ENCODE measurements at places on chromosomes 5 and 9.
A peak's percentile ranks its signal among the peaks of the same experiment; 100 is the strongest.

GRCh38 chr5:165457859-165458481 lies 1952.6 kb downstream of the MAT2B start:
- peak; percentile 44 for DNase-seq

GRCh38 chr5:58849223-58849622 lies 266.3 kb downstream of the RAB3C start:
- DNase-seq, result no peak

- no peak for DNase-seq
These were observed 90.2 kb upstream of the ATG10 start for GRCh38 chr5:81881595-81881994.

DNA sequence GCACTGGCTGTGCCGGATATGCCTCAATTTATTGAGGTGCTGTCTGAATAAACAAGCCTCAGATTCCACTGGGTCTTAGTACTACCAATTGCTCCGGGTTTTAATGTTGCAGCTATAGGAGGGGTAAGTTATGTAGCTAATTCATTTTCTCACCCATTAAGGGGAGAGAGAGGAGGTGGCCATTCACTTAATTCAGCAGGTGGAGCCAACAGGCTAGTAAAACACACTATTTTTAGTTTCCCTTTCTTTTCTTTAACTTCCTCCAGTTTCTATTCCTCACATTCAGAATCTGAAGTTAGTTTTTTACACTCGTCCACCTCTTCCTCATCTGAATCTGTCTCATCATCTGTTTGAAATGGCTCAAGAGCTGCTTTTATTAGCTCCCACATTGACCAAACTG lies 105.6 kb upstream of the CDH10 start:
- DNase-seq, result no peak

DNA sequence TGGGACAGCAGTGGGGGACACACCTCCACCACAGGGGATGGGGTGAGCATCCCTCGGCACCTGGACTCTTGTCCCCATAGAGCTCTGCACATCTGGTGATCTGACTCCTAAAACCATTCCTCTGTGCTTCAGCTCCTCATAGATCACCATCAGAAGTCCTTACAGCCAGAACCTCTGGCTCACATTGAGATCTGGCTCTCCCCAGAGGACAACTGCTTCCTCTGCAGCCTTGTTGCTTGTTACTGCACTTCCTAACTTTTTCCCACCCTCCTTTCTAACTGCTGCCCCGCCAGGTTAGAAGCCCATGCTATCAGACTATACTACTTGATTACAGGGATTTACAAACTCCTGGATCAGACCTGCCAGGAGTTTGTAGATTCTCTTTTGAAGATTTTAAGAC lies 64.5 kb downstream of the ARSB start:
- DNase-seq, result no peak

GRCh38 chr5:98975223-98975622 lies 46.4 kb upstream of the CHD1 start:
- no peak for DNase-seq

All from inflammatory macrophage treated with lipopolysaccharide for 4 hours (primary cell).